ENCODE measurements at places on chromosomes 1 and 21.

DNA sequence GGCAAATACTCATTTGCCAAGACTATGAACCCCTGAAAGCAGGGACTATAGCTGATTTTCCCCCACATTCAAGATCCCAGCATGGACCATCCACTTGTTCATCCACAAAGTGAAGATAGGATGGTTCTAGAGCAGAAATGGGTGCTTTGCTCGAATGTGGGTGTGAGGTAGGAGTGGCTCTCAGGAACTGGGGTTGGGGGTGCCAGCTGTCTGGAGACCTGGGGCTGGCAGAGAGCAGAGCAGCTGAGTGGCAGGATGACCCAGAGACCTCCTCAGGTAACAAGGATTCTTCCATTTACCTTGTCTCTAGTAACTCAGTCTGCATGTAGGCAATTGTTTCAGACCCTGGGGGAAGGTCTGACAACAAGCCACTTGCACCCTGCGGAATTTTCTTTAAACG is 6.0 kb downstream of the S100A9 start:
- no peak for DNase-seq

GRCh38 chr1:205803986-205804385 is 9.0 kb downstream of the SLC41A1 start:
- DNase-seq = no peak

GRCh38 chr1:146032631-146033219 is 11.2 kb upstream of the HJV start:
- peak; percentile 47 for DNase-seq

DNA sequence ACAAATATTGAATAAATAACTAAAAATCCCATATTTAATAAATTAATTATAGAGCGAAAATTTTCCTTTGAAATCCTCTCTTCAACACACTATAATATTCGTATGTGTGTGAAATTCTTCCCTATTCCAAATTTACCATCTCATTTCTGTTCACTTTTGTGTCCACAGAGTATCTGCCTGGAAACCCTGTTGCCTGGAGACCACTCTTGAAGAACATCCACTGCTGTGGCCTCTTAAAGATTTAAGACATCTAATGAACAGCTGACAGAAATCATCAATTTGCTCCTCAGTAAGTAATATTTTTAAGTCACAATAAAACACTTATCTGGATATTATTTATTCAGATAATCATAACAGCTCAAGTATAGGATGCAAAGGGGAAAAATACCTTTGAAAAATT is 69.7 kb downstream of the CYYR1 start:
- no peak for DNase-seq

DNA sequence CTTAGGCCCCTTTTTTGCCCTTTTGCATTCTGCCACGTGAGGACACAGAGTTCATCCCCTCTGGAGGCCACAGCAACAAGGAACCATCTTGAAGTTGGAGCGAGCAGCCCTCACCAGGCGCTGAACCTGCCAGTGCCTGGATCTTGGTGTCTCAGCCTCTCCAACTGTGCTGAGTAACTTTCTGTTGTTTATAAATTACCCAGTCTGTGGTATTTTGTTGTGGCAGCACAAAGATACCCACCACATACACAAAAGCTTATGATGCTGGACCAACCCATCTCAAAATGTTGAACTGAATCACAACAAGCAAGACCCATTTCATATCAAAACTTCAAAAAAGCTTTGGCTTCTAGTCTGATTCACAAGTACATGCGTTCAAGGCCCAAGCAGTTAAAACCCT is 649.9 kb downstream of the KIF26B start:
- DNase-seq = no peak

DNA sequence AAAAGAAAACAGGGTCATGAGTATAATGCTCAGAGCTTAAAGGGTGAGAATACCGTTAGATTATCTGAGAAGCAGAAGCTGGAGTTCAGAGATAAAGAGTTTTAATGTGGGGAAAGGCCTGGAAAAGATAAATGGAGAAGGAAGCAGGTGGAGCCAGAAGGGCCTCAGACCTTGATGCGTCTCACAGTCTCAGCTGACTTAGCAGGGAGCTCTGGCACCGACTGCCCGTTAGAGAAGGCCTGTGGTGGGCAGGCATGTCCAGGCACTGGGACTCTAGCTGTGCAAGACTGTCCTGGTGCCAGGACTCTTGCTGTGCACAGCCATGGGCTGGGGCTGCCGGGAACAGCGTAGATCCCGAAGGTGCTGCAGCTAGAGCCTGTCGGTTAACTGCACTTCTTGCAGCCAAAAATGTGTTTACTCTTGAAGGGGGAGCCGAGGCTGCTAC is 3.8 kb upstream of the SLAMF9 start:
- no peak for DNase-seq

GRCh38 chr1:20742671-20743070 is 10.2 kb upstream of the SH2D5 start:
- DNase-seq = no peak

DNA sequence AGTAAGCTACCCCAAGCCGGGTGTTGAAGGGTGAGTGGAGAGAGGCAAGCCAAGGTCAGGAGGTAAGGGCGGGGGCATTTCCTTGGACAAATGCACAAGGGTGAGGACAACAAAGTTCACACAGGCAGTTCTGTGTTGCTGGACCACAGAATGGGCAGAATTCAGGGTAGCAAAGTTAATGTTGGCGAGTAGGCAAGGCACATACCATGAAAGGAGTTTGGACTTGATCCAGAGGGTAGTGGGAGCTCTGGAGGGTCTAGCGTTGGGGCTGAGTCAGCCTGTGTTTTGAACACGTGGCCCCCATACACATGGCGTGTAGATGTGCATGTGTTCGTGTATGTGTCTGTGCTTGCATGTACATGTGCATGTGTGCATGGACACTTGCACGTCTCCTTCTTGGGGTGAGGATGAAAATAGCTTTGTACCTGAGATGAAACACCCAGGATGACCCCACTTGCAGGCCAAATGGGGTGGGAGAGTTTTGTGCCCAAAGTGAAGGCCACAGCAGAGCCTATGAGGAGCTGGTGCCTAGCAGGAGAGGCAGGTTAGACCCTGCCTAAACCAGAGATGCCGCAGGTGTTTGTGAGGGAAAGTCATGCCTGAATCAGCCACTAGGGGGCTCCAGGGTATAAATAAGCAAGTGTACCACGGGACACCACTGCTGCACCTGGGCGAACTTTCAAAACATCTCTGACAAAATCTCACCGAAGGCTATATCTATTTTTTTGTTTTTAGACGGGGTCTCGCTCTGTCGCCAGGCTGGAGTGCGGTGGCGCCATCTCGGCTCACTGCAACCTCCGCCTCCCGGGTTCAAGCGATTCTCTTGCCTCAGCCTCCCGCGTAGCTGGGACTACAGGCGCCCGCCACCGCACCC is 21.8 kb downstream of the SLC27A3 start:
- DNase-seq = peak; percentile 61

GRCh38 chr1:6414443-6414844 is 5.3 kb downstream of the HES2 start:
- peak; percentile 50 for DNase-seq

DNA sequence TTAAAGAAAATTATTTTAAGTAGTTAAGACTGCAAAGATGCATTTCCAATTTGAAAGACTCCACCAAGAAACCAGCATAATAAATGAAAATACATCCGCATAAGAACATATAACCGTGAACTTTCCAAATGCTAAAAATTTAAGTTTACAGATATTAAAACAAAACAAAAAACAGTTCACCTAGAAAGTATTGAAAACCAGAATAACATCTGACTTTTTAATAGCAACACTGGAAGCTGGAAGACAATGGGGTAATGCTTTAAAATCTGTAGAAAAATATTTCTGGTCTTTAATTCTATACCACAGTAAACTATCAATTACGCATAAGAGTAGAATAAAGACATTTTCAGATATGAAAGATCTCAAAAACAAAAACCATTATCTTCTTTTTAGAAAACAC is 79.3 kb upstream of the COL24A1 start:
- no peak for DNase-seq

DNA sequence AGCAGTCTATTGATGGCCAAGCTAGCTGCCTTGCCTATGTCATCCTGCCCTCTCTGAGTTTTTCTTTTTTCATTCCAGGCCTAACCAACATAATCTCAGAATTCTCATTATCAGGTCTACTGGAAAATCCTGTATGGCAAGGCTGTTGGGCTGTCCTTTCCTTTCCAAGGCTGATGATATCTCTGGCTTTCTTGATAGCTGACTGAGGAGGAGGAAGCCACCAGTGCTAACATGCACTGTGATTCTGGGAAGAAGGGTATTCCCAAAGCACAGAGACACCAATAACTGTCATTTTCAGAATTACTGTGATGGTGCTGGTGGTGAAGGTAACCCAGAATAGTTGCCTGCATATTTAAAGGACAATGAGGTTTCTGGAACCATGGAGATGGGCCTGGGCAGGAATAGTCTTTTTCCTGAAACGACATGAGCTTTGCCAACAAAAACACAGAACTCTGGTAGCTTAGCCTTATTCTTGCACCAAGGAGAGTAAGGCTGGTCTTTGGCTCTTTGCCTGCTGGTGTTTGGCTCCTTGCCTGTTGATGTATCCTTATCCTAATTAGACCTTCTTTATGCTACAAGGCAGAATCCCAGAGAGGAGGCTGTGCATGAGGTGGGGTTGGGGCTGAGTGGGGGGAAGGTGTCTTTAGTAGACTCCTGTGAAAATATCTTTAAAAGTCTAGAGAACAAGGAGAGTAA is 157.4 kb downstream of the TNFSF18 start:
- DNase-seq = no peak

All from IMR-90 (cell line).